ENCODE measurements at places on chromosomes 5 and 9.

GRCh38 chr9:93024986-93025630 is 33.4 kb upstream of the SUSD3 start:
- DNase-seq, result no peak

GRCh38 chr5:6256901-6257300 is 121.4 kb downstream of the MED10 start:
- no peak for DNase-seq

GRCh38 chr9:113624721-113625120 is 161.2 kb downstream of the RGS3 start:
- no peak for DNase-seq

DNA sequence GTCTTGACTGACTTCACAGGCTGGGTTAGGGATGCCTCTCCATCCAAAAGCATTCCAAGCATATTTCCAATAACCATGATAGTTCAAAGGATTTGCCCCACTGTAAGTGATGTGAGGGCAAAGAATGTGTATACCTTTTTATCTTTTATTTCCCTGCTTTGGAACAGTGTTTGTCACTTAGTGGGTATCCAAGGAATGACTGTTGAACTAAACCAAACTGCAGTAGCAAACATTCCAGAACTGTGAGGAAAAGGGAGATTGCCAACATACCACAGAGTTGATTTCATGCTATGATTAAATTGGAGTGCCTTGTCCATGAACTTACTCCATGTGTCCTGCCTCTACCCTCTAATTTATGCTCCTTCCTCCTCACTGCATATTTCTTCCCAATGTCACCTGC is 400.0 kb downstream of the KIAA0825 start:
- no peak for DNase-seq

DNA sequence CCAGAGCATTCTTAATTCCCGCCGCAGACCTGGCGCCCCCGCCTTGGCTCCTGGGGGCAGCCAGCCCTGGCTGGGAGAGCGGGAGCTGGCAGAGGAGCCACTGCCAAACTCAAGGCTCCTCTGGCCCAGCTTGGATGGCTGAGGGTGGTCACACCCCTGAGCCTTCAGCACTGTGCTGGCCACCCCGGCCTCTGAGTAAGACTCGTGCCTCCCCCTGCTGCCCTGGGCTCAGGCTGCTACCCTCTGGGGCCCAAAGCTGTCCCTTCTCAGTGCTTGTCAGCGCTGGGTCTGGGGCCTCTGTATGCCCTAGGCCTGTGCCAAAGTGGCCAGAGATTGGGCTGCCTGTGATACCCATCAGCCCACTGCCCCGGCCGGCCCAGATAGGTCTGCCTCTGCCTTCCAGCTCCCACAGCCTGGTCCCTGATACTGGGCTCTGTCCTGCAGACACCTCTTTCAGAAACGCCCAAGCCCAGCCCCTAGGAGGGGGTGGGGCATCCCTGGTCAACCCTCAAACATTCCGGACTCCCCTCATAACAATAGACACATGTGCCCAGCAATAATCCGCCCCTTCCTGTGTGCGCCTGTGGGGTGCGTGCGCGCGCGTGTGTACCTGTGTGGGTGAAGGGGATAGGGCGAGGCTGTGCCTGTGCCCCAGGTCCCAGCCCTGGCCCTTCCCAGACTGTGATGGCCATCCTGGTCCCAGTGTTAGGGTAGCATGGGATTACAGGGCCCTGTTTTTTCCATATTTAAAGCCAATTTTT is 4.4 kb upstream of the PRR7 start:
- DNase-seq, result no peak

- DNase-seq, result no peak
Observed at GRCh38 chr5:107217721-107218130, 453.0 kb downstream of the EFNA5 start.

- DNase-seq, result no peak
Observed at GRCh38 chr9:133959171-133959570, 33.0 kb downstream of the VAV2 start.

DNA sequence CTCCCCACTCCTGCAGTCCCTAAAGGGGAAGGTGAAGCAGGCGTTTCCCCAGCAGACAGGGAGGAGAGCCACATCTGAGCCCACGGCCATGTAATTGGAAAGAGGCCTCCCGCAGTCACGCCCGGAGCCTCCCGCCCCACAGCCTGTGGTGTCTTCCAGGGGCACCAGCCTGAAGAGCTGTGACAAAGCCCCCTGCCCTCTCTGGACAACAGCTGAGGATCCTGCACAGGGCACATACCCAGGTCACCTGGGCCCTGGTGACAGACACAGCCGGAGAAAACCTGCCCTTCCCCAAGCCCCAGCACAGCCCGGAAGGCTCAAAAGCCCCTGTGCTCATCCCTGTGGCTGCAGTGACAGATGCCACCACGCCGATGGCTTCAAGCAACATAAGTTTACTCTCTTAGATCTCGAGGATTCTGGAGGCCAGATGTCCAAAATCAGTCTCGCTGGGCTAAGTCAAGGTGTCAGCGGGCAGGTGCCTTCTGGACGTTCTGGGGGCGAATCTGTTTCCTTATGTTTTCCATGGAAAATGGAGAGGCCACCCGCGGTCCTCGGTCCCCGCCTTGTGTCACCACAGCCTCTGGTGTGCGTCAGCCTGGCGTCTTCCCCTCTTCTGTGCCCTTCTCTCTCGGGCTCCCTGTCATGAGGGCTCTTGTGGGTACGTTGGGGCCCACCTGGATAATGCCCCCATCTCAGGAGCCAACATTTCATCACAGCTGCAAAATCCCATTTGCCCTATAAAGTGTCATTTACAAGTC is 71.5 kb downstream of the PSMB7 start:
- DNase-seq, result no peak

GRCh38 chr5:32193591-32193990 is 19.5 kb upstream of the GOLPH3 start:
- DNase-seq, result no peak

DNA sequence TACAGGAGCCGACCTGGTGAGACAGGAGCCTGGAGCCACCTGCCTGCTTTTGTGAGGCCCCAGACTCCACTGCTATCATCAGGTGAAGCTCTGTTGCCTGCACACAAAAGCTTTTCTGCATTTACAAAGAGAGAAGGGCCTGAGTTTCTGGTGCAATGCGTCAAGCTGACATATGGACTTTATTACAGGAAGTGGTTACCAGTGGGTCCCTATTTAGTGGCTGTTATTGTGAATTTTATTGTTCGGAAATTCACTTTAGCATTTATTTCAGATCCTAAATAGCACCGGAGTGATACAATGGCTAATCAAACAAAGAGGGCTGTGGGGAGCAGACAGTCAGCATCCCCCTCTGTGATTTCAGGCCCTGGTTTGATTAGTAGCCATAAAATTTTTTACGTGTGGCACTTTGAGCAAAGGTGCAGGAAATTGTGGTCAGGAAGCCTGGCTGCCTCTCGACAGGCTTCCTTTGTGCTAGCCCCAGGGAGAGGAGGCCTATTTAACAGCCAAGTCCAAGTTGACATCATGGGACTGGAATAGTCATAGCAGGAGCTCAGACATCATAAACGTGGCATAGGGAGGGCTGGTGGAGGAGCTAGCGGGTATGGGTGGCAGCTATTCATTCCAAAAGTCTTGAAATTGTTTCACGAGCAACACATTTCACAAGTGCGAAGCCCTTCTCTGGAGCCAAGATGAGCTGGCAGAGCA is 8.4 kb downstream of the TGFBI start:
- no peak for DNase-seq

DNA sequence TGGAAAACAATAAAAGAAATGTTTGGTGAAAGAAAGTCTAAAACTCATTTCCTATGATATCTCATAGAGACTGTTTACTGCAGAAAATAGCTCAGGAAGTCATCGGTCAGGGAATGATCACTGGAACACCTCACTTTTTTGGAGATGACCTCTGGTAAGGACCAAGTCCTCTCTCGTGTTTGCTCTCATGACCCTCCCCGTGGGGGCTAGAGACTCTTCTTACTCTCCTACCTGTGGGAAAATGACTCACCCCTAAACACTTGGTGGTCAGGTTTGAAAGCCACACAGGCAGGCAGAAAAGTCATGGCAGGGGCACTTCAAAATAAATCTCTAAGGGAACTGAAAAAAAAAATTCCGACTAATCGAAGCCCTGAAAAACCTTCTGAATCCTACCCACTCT is 48.2 kb downstream of the FAM240B start:
- DNase-seq, result no peak

Data from neural crest cell (in vitro differentiated cells).